ENCODE measurements at places on chromosomes 6 and 20. TPM values are rescaled to one million over a fixed set of nuclear protein-coding genes. Genes with fewer than 3 reads are reported as not detected.
A peak's percentile ranks its signal among the peaks of the same experiment; 100 is the strongest.

Gene MOCS1
- 3.8 TPM for polyA plus RNA-seq

Gene PREP
- 43.2 TPM for polyA plus RNA-seq

Gene MATN4
- polyA plus RNA-seq: 0.02 TPM

Gene IL17A
- not detected for polyA plus RNA-seq

Gene SLC22A3
- 0.99 TPM for polyA plus RNA-seq

Gene TCF21
- not detected for polyA plus RNA-seq

Gene KIF25
- polyA plus RNA-seq: not detected

Gene ZKSCAN8
- 1.5 TPM for polyA plus RNA-seq

Gene PI16
- polyA plus RNA-seq: not detected

Gene C4A
- polyA plus RNA-seq: 1.5 TPM

Gene RIPOR3
- 0.06 TPM for polyA plus RNA-seq

Gene C20orf141
- not detected for polyA plus RNA-seq

Gene ULBP3
- 0.88 TPM for polyA plus RNA-seq

Gene PPP1R16B
- not detected for polyA plus RNA-seq

DNA sequence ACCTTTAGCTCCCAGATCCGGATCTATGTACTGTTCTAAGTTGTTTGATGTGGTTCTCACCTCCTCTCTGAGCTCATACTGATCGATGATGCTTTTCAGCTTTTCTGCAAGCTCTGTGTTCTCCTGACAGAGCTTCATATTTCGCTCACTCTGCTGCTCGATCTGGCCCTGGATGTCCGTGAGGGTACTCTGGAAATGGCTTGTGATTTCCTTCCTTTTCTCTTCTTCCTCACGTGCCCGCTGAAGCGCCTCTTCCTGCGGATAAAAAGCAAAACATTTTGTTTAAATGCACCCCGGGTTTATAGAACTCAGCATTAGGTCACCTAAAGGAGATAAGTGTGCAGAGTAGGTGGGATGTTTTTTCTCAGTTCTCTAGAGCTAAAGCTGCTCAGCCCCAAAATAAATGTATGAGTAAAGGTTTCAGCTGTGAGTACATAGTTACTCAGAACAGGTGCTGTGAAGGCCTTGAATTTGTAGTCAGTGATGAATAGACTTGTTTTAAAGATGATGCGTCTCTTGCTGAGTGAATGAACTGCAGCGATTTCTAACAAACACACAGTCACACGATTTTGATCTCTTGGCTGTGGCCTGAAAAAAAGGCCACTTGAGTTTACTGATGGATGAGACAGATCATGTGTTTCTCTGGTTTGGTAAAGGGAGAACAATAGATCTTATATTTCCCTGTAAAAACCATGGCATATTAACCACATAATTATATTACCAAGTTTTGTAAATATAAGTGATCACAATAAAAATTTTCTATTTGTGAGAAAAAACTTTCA lies 29.1 kb downstream of the TXLNB start:
- peak; percentile 43 for DNase-seq

DNA sequence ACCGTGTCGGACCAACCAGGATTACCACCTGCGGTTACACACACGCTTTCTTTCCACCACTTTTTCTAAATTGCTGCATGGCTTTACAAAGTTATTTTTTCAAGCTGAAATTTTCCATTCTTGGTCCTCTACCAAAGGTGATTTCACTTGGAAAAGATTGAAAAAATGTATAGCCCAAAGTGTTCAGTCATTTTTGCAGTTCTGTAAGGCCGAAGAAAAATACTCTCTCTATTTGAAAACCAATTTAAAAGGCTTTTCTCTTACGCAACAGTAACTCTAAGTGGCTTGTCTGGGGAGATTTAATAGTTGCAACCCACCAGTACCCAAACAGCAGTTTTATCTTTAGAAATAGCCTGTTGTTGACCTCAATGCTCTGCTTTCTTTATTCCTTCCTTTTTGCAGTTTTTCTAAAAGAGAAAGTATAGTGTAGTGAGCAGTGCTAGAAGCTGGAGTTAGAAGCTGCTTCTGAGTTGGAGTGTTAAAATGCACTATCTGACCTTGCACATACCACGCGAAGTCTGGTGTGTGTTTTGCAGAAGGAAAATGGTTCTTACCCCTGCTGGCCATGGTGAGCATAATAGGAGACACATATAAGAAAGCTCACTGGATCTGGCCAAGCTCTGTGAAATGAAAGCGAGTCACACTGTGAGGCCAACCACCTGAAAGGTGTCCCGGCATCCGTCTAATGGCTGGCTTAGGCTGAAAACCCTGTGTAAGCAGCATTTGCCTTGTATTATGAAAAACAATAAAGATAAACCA lies 271.6 kb upstream of the PRND start:
- DNase-seq: peak; percentile 42

- DNase-seq: no peak
Observed at GRCh38 chr6:23302514-23302913, 733.1 kb downstream of the HDGFL1 start.

DNA sequence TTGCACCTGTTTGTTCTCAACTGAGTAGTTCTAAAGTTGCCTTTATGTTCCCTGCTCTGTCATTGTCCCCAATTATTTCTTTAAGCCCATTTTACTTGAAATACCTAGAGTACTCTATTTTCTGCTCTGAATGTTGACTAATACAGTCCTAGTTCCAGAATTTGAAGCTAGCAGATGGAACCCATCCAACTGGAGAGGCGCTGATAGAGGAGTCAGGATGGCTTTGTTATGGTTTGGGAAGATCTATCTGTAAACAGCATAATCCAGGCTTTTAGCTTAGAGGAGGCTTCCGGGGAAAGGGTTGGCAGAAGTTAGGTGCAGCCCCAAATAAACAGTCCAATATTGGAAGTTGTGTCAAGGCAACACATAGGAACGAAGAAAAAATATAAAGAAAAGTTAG lies 927.7 kb downstream of the TFAP2A start:
- DNase-seq: no peak

- no peak for DNase-seq
Observed at GRCh38 chr20:47868236-47868635, 83.0 kb upstream of the SULF2 start.

GRCh38 chr20:16317445-16318362 lies 255.5 kb downstream of the KIF16B start:
- DNase-seq: no peak

GRCh38 chr6:151869787-151870186 lies 62.3 kb downstream of the ESR1 start:
- no peak for DNase-seq

GRCh38 chr6:116443105-116443504 lies 18.1 kb upstream of the CALHM6 start:
- DNase-seq: no peak

DNA sequence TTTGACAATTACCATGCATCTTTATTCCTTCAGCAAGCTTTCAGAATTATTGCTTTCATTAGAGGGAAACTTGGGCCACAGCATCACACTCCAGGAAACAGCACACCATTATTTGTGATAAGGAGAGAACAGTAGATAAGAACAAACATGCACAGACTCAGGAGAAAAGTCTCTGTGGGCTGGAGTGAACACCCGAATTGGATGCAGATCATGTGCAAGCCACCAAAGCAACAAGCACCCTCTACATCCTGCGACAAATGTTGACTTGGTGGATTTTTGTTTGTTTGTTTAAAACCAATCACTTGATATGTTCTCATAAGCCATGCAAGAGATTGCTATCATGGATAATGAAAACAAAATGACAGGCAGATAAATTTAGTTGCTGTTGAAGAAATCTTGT lies 67.7 kb upstream of the ZFP64 start:
- DNase-seq: no peak

GRCh38 chr6:138339024-138339423 lies 38.7 kb upstream of the SMIM28 start:
- DNase-seq: peak; percentile 5

DNA sequence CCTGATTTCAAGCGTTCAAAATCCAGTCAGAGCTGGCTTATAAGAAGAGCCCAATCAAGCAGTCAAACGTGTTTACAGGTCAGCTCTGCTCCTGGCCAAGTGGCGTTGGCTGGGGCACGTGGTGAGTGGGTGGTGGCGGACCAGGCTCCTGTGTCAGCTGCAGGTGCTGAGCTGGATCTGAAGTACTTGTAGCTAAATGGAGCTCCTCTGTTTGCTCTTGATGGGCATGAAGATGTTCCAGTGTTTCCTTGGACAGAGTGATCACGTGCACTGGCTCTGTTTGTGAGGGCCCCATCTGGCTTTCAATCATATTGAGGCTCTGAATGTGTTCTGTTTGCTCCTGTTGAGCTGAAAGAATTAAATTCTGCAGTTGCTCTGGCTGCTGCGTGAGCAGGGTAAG lies 10.2 kb upstream of the MICAL1 start:
- DNase-seq: no peak

DNA sequence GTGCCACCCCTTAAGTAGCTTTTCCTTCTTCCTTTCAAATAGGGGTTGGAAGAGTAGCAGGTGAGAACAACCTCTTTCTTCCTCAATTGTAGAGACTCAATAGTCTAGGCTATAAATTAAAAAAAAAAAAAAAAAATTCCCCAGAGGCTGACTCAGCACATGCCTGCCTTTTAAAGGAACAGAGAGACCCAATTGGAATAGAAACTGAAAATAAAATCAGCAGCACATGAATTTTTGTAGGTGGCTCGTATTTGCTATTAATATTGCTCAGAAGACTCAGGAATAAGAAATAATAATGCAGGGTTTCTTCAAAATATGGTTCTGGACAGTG lies 19.3 kb downstream of the TOP1 start:
- peak; percentile 50 for DNase-seq

DNA sequence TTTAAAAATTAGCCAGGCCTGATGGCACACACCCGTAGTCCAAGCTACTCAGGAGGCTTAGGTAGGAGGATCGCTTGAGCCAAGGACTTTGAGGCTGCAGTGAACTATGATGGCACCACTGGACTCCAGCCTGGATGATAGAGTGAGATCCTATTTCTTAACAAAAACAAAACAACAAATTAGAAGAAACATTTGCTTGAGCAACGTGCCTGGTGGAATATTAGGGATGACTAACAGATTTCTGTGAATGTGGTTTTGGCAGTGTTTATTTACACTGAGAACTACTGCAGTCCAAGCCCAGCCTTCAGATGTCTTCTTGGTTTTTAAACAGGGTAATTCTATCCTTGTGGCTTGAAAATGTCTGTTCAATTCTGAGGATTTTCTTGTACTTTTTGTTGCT lies 9.2 kb downstream of the PPP1R3G start:
- no peak for DNase-seq

GRCh38 chr6:77025736-77026223 lies 437.5 kb downstream of the HTR1B start:
- DNase-seq: no peak

- peak; percentile 26 for DNase-seq
Observed at GRCh38 chr6:12815884-12816600, 99.5 kb downstream of the PHACTR1 start.

- DNase-seq: no peak
Observed at GRCh38 chr6:114467931-114468330, 125.1 kb upstream of the HS3ST5 start.

GRCh38 chr6:76792394-76792793 lies 670.9 kb downstream of the HTR1B start:
- peak; percentile 86 for DNase-seq

- DNase-seq: no peak
Observed at GRCh38 chr6:31722173-31722572, 627 bp upstream of the LY6G6C start.

DNA sequence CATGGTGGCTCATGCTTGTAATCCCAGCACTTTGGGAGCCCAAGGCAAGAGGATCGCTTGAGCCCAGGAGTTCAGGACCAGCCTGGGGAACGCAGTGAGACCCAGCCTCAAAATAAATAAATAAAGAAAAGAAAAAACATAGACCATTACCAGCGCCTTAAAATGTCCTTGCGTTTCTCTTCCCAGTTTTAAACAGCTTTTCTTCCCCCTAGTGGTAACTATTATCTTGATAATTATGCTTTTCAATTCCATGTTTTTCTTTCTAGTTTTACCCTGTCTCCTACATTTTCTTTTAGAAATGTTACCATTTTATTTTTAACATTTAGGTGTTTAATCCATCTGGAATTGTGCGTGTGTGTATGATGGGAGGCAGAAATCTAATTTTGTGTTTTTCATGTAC lies 24.4 kb downstream of the DNAH8 start:
- DNase-seq: no peak

DNA sequence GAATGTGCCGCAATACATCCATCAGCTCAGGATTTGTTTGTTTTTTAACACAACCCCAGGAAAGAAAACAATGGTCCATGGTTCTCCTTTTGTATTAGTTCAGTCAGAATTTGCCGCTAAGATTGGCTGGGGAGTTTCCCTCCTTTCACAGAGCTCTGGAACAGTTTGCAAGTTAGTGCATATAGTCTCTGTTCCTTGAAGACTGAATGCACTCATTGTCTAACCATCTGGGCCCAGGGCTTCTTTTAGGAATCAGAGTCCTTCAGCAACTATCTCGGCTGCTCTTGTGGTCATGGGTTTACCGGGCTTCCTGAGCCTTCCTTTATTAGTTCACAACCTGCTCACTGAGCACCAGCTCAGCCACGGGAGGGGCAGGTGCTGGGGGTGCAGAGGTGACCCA lies 121.3 kb downstream of the SLC23A2 start:
- DNase-seq: no peak

GRCh38 chr6:50608421-50608820 lies 104.9 kb upstream of the TFAP2D start:
- DNase-seq: no peak

DNA sequence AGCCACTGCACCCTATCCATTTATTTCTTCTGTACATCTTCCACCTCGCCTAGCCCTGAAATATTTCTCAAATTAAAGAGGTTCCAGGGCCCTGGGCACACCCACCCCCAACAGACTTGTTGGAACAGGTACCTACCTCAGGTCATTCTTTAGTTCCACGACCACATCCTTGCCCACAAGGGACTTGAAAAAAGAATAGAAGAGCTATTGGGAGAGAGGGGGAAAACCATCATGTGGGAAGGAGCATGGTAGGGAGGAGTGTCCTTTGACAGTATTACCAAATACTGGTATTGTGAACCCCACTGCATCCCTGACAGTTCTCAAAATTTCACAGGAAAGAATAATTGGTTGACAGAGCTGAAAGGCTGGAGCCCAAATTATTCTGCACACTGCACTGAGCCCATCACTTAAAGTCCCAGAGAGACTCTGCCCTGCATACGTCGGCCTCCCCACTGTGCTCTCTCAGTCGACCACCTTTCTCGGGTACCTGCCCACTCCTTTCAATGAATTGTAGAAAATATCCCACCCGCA lies 762 bp downstream of the LSM2 start:
- no peak for DNase-seq

GRCh38 chr6:41878961-41879405 lies 16.2 kb downstream of the USP49 start:
- DNase-seq: no peak

DNA sequence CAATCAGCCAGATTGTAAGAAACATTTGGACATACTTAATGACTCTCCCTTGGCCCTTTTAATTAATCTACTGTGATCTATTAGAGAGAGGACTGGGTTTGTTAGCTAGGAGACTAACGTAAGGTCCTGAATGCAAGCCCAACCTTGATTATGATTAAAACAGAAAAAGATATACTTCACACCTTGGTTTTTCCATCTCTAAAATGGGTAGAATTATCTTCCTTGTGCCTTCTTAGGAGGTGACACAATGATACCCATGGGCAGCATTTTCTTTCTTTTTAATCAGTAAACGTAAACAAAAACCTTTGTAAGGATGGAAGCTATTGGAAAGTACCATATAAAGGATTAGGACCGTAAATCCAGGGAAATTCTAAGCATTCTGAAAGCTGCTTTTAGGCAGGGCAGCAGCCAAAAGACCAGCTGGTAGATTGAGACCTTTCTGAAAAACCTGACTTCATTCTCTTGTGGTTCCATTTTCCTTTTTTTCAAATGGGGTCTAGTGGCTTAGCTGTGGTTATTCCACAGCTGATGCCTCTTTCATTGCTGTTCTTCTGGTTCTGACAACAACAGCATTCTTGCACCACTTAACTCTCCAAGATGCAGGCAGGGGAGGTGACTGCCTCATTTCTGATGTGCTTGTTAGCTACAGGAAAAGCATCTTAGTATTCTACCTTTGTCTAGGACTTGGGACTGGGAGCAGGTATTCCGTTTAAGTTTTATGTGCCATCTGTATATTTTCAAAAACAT lies 27.4 kb downstream of the RREB1 start:
- no peak for DNase-seq
